NCI-H524 (cell line): ENCODE measurements at places on chromosomes 6 and 20.

DNA sequence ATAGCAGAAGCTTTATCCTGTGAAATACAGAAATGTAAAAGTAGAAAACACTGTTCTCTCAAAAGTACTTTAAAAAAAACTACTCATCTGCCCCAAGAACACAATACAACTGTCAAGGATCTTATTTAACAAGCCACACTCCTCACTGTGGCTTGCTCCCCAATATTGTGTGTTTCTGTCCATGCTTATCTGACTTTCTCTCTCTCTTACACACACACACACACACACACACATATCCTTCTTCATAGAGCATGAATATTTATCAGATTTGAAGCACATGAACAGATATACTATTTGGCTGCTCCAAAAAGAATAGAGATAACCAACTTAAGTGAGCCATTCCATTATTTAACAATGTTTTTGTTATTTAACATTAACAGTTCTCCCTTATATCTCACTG, 3.6 kb upstream of the PHIP start:
- DNase-seq, result no peak

GRCh38 chr6:13531956-13532355, 42.4 kb upstream of the SIRT5 start:
- peak; percentile 97 for DNase-seq

DNA sequence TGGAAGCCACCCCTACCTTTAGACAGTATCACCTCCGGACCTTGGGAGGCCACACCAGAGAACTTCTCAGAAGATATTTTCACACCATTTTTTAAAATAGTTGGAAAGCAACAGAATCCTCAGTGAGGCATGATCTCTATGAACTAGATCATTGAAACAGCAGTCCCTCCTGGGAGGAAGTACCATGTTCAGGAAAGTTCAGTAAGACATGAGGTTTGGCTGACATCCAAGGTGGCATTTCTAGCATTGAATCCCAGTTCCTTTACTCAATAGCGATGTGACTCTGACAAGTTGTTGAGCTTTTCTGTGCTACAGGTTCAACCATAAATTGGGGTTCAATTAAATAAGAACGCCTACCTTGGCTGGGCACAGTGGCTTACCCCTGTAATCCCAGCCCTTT, 169.0 kb downstream of the TBC1D7 start:
- no peak for DNase-seq

GRCh38 chr20:31974951-31975487, 7.1 kb downstream of the XKR7 start:
- DNase-seq, result no peak

- no peak for DNase-seq
Observed at GRCh38 chr6:116158641-116159040, 32.7 kb upstream of the COL10A1 start.

DNA sequence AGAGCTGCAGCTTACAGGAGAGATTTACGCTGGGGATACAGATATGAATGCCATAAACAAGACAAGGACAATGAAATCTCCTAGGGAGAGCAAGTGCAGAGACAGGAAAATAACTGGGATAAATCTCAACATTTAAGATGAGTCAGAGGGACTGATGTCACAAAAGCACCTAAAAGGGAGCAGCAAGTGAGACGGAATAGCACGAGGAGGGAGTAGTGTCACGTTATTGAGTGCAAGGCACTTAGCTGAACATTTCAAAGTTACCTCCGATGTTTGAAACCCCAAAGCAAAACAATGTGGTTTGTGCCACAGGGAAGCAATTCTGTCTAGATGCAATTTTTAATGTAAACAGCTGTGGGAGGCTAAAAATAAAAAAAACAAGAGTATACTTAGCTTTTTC, 1131.7 kb upstream of the EYS start:
- no peak for DNase-seq

- DNase-seq, result no peak
Observed at GRCh38 chr6:71412559-71413140, 124.0 kb downstream of the OGFRL1 start.
